ENCODE measurements at places on chromosomes 4 and X.

GRCh38 chrX:11209798-11210414 lies 83.3 kb upstream of the AMELX start:
- no peak for DNase-seq

GRCh38 chr4:67988991-67989390 lies 25.7 kb upstream of the TMPRSS11A start:
- DNase-seq: peak; percentile 14

- DNase-seq: no peak
These were observed 586.2 kb upstream of the AGA start for GRCh38 chr4:178028481-178028880.

GRCh38 chr4:10625131-10625530 lies 59.4 kb downstream of the CLNK start:
- DNase-seq: no peak

- peak; percentile 1 for DNase-seq
These were observed 10.5 kb downstream of the VAMP7 start for GRCh38 chrX:155891446-155892210.

- peak; percentile 45 for DNase-seq
These were observed 97.8 kb upstream of the ANK2 start for GRCh38 chr4:112951362-112952312.

DNA sequence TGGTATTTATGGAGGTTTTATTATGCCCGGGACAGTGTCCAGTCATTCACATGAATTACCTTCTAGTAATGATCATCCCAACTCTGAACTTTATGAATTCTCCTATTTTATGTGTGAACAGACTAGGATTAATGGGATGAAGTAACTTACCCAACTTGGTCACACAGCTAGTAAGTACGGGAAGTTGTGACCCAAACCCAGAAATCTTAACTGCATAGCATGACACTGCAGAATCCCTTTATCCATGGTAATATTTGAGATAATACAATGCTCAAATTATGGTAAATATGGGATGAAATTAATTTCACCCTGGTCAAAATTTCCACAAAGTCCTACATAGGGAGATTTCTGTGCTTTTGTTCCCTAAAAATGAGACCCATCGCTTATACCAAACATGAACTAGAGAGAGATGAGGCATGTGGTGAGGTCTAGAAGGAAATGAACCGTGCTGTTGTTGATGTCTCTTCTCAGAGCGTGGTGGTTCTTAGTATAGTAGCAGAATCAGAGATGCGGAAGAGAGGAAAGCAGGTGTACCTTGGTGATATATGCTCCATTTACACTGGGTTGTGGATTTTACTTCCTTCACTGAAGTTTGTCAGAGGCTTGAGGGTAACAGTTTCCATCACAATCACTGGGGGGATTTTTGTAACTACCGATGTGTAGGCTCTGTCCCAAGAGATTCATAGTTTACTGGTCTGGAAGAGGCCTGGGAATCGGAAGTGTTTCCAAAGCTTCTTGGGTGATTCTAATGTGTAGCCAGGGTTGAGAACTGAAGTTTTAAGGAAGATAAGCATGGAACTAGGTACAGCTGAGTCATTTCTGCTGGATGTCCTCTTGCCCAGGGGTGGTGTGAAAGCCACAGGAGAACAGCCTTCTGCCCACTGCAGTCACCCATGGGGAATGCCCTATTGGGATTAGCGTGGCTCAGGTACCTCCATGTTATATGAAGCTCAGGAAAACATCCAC lies 30.2 kb upstream of the FAM9C start:
- DNase-seq: no peak

DNA sequence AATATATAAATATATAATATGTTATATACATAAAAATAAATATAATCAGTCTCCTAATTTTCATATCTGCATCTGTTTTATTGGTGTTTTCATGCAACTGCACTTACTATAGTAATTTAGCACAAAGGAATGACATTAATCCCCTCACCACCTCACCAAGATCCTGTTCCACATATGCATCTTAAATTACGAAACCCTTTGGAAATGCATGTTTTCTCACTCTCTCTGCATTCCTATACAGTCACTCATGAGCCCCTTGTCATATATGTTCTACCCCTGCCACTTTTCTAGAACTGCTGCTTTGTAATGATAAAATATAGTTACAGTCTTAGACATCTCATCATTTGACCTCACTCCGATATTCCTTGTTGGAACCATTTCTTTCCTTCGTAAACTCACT lies 728.7 kb upstream of the SLIT2 start:
- no peak for DNase-seq

GRCh38 chr4:119763386-119763785 lies 134.8 kb upstream of the PDE5A start:
- no peak for DNase-seq

GRCh38 chr4:71231129-71232055 lies 107.4 kb upstream of the SLC4A4 start:
- DNase-seq: no peak

DNA sequence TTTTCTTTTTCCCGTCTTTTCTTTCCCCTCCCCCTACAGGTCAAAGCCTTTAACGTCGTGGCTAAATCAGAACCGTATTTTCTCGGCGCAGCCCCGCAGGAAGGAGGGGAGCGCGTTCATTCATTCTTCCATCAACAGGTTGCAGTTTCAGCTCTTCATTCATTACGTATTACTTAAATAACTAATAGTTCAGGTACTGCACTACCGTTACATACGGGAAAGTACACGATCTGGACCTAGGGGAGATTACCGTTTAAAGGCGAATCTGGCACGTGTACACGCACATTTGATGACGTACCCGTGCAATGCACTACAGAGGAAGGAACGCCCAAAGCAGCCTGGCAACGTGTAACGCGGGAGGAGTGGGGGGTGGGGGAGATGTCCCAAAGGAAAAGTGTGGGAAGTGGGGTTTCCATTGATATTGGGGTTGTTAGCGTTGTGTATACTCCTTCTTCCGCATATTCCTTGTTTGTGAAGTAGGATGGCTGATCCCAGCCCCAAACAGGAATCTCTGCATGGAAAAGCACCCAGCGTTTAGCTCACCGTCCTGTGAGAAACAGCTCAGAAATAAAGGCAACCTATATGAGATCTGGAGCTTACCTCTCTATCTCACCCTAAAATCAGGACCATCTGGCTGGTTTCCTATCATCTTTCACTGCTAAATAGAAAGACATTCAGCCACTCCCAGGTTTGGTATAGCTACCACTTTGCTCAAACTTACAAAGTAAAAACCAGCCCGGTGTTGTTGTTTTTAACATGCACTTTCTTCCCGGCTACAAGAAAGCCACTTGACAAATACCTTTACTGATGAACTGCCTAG lies 585 bp upstream of the SEC24D start:
- DNase-seq: peak; percentile 84

- peak; percentile 21 for DNase-seq
These were observed 203.4 kb downstream of the MAML3 start for GRCh38 chr4:139950568-139950967.

DNA sequence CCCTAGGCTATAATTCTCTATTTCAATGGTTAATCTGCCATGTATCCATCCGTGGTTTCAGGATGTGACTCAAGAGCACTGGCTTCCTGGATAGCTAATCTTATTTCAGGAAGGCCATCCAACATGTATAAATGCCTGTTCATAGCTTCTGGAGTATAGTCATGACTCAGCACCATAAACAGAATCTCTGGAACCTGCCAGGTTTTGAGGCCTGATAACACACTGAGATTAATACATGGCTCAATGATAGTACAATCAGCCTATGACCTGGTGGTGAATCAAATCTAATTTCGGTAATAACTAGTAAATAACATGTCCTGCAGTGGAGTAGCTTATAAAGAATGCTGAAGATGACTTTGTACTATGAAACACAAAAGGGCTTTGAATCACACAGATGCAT lies 5.7 kb upstream of the IL13RA2 start:
- DNase-seq: peak; percentile 89

- DNase-seq: no peak
These were observed 38.4 kb downstream of the SLAIN2 start for GRCh38 chr4:48379587-48380180.

GRCh38 chr4:37594099-37594498 lies 92.1 kb downstream of the RELL1 start:
- DNase-seq: no peak

DNA sequence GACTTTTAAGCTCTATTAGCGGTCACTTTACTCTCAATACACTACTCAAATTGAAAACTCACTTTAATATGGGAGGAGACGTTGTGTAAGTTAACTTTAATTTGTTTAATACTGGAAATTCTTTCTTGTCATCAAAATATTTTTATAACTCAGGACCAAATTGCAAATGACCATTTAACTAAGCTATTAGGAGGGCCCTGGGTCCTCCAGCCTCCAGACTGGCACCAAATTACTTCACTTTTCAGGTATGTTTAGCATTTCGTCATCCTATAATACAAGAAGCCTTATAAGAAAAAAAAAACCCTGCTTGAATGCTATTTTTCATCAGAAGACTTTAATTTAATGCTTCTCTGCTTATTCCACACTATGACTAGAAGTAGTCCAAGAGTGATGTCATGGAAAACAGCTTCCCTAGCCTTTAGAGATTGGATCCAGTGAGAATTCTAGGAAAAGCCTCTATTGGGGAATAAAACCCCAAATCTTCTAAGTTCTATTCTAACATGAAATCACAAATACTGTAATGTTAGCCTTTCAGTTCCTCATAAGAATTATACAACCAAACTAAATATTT lies 6.6 kb downstream of the KLHL15 start:
- no peak for DNase-seq

DNA sequence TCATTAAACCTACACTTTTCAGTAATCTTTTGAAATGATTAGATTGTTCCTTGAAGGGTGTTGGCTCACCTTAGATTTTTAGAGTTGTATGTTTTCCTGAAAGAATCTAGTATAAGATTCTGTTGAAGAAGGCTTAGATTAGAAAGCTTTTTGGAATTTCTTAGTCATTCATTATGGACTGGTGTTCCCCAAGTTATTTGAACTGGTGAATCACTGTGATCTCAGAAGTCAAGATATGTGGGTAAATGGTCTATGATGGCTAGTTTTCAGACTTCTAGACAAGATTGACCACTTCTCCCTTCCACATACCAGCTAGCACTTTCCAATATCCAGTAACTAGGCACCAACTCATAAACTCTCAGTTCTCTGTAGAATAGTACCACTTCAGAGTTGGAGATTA lies 138.1 kb downstream of the KDM6A start:
- DNase-seq: peak; percentile 81

DNA sequence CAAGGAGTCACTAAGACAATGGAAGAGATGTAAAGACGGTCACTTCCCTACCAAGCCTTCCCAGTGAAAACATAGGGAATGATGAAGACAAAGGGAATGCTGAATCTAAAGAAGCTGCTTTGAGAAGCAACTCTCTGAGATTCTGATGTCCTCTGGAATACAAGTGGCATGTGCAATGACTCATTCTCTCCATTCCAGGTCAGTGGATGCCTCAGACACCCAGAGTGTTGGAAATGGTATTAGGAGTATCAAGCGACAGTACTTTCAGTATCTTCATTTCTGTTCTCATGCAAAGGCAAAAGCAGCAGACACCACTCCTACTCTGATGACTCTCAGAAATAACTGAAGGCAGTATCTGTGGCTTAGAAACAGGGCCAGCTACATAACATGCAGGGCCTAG lies 102.6 kb downstream of the FSTL5 start:
- DNase-seq: peak; percentile 41

DNA sequence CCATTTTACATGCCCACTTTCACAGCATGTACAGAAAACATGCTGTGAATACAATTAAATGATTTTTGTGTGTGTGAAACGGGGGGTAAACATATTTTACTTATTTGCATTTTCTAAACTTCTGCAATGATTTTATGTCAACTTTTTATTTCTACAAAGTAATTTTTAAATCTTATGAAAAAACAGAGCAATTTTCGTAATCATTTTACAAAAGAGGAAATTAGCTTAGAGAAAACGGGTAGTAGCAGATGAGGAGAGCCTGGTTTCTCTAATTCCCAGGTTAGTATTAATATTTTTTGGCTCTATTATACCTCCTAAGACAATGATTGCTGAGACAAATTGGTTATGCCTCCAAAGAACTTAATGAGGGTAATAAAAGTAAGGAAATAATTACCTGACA lies 3.2 kb downstream of the TKTL2 start:
- DNase-seq: no peak

DNA sequence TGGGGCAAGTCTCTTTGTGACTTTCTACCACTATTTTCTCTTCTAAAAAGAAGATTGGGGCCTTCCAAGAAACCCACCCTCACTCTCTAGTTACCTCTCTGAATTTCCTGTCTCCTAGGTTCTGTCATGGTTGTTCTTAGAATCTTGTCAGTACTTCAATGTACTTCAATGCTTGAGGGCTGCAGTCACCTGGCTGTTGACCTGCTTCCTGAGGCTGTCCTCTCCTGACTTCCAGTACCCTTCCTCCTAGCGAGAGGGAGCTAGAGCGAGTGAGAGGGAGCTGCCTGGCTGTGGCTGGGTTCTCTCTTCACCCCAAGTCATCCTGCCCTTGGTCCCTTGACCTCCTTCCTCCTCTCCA lies 17.7 kb downstream of the CD99L2 start:
- DNase-seq: no peak

DNA sequence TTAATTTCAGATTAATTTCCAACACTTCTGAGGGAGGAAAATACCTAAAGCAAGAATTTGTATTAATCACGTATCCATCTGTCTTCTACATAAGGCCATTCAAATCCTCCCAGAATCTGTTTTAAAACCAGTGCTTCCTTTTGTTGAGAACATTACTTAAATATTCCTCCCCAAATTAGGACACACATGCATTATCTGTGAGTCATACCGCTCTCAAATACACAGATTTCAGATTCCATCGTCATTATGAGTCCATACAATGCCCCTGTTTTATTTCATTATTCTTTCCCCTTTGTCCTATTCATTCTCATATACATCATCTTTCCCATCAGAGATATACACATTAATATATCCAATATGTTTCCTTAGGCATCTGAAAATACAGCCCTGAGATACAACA lies 57.3 kb upstream of the PRSS12 start:
- DNase-seq: peak; percentile 74

- peak; percentile 68 for DNase-seq
These were observed 631.5 kb downstream of the RAB28 start for GRCh38 chr4:12852338-12853307.

- DNase-seq: no peak
These were observed 570.7 kb downstream of the PCDH7 start for GRCh38 chr4:31290836-31291235.

- no peak for DNase-seq
These were observed 89.2 kb downstream of the GATB start for GRCh38 chr4:151671541-151672059.

DNA sequence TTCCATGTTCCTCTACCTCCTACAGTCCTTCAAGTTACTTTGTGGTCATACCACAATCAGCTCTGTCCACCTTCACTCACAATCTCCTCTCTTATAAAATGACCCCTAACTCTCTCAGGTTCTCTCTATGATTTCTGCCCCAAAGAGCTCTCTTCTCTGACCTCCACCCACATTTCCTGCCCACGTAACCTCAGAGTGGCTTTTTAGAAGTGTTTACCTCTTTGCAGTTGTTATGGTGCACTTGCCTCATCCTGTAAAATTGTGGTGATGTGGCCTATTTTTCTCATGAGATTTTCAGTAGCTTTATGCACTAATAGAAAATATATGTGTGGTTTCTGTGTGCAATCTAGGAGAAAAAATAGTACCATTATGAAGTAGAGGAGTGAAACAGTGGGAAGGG lies 215.8 kb downstream of the PACRGL start:
- DNase-seq: no peak

- peak; percentile 91 for DNase-seq
These were observed 242.3 kb upstream of the KCNIP4 start for GRCh38 chr4:22190855-22191254.

Measured in ELR (cell line).